ENCODE measurements at places on chromosomes 4 and X. TPM values are rescaled to one million over a fixed set of nuclear protein-coding genes. Genes with fewer than 3 reads are reported as not detected.

- DNase-seq: no peak
Measured at GRCh38 chrX:17464194-17464593, 89.2 kb downstream of the NHS start.

CXCL3 gene
- total RNA-seq: 1.4 TPM

GRCh38 chr4:5800496-5800895 lies 89.5 kb downstream of the EVC start:
- no peak for DNase-seq

- DNase-seq: no peak
Measured at GRCh38 chrX:12440246-12440645, 302.0 kb downstream of the FRMPD4 start.

CISD2 gene
- total RNA-seq: 14.1 TPM

DNA sequence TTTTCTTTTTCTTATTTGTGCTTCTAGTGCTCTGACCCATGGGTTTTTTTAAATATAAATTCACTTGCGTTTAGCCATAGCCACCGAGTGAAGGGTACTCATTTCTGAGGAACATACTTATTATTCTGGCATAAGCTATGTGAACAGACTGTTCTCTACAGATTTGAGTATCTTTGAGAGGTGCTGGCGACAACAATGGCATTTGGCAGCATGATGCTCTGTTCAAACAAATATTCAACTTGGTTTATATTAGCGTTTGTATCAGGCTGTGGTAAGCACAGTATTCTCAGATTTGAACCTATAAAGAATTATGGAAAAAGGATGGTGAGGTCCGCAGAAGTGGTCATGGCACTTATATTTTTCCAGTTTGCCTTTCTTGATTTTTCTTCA lies 108.7 kb upstream of the LIMCH1 start:
- no peak for DNase-seq

GRCh38 chr4:183599284-183599683 lies 59.7 kb downstream of the RWDD4 start:
- DNase-seq: no peak

TCEAL6 gene
- total RNA-seq: not detected

F9 gene
- not detected for total RNA-seq

FDCSP gene
- not detected for total RNA-seq

GRCh38 chrX:39774774-39775328 lies 322.9 kb downstream of the BCOR start:
- no peak for DNase-seq

DNA sequence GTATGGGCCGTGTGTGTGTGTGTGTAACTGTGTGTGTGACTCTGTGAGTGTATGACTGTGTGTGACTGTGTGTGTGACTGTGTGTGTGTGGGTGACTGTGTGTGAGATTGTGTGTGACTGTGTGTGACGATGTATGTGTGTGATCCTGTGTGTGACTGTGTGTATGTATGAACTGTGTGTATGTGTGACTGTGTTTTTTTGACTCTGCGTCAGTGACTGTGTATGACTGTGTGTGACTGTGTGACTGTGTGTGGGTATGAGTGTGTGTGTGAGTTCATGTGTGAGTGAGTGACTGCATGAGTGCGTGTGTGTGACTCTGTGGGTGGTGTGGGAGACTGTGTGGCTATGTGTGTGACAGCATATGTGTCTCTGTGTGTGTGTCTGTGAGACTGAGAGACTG lies 81.8 kb downstream of the ZNF718 start:
- DNase-seq: no peak

DNA sequence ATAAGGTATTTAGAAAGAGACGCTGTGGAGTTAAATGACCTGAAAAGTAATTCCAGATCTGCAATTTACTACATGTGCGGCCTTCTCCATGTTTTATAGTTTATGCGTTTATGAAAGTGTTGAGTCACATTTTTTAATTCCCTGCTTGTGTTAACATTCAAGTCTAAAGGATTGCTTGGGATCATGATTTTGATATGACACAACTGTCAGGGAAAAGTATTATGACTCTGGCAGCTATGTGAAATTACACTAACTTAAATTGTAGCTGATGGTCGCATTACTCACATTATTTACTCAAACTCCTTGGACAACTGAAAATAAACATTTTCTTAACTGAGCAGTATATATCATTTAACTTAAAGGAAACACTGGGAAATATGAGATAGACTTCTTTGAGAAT lies 14.3 kb upstream of the GABRB1 start:
- no peak for DNase-seq

GRCh38 chrX:34144246-34144645 lies 12.1 kb upstream of the FAM47A start:
- no peak for DNase-seq

SHROOM2 gene
- 2.6 TPM for total RNA-seq

GRIA3 gene
- 3.4 TPM for total RNA-seq

DNA sequence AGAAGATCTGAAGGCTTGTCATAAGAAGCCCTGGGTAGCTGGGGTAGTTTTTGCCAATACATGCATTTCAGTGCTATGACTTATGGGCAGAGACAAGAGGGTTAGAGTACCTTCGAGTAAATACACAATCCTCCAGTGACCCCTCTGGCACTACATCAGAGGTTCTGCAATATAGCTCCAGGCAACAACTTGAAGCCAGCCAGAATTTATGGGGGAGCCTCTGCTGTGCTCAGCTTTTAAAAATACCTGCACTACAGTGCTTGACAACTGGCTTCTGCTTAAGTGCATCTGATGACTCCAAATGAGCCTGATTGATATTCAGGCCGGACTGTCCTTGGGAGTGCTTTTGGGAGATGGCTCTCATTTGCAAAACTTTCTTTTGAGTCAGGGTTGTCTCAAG lies 44.9 kb upstream of the SMAD1 start:
- peak; percentile 43 for DNase-seq

TRIML2 gene
- not detected for total RNA-seq

DNA sequence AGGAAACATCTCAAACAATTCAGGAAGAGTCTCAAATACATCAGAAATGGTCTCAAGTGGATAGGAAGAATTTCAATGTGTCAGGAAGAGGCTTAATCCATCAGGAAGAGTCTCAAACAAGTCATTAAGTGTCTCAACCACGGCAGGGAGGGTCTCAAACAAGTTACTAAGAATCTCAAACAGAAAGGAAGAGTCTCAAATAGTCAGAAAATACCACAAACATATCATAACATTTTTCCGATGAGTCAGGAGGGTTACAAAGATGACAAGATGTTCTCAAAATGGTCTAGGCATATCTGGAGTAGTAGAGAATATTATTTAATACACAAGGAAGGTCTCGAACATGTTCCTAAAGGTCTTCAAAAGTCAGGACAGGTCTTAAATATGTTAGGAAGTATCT lies 109.3 kb upstream of the USP9X start:
- DNase-seq: no peak

DNA sequence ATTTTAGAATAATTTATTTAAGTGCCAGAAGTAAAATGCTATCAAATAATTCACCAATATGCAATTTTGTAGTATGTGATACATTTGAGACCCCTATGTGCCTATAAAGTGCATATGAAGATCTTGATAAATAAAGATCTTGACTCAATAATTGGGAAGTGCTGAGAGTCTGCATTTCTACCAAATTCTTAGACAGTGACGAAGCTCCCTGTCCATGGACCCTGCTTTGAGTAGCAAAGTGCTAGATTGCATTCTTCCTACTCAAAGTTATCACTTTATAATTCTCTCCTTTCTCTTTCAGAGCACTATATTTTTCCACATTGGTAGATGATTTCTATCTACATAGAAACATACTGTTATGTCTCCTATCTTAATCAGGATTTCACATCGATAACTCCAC lies 1393.9 kb downstream of the ARAP2 start:
- DNase-seq: no peak

- no peak for DNase-seq
Measured at GRCh38 chr4:123995936-123996335, 599.3 kb downstream of the SPRY1 start.

GRCh38 chr4:40594261-40595178 lies 35.1 kb downstream of the RBM47 start:
- no peak for DNase-seq

DNA sequence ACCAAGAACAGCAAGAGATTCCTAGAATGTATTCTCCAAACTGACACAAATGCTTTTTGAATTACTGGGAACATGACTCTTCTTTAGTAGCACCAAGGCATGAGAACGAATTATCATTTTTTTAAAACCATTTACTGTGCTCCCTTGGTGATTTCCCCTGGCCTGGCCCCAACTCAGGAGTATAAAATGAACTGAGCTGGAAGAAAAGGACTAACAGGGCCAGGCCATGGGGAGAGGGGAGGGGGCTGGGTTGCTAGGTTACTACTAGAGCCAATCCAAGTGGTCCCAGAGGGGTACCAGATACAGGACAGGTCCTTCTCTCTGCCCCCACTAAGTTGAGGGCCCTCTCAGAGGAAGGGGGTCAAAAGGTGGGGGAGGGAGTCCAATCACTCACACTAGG lies 23.1 kb downstream of the SASH3 start:
- DNase-seq: peak; percentile 2

SRPK3 gene
- total RNA-seq: 81.4 TPM

GRCh38 chr4:170090352-170091052 lies 746 bp upstream of the AADAT start:
- no peak for DNase-seq

- DNase-seq: no peak
Measured at GRCh38 chrX:139825618-139826017, 107.2 kb downstream of the ATP11C start.

PF4V1 gene
- total RNA-seq: not detected

DNA sequence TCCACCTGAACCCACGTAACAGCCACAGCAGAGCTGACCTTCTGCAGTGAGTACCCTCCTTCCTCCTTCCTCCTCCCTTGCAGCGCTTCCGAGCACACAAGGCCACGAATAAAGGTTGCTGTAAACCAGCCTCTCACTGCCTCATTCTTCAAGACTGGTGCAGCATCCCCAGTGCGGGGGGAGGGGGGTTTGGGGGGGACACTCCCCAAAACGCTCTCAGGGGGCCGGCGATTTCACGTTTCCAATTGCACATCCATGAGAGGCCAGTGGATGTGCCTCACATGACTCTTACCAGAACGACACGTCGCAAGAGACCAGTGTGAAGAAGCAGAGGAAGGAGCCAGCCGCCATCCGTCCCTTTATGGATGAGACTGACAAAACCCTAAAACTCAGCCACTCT lies 5.2 kb downstream of the DHRSX start:
- DNase-seq: no peak

GRCh38 chr4:79982601-79983322 lies 90.3 kb downstream of the ANTXR2 start:
- DNase-seq: peak; percentile 48

DNA sequence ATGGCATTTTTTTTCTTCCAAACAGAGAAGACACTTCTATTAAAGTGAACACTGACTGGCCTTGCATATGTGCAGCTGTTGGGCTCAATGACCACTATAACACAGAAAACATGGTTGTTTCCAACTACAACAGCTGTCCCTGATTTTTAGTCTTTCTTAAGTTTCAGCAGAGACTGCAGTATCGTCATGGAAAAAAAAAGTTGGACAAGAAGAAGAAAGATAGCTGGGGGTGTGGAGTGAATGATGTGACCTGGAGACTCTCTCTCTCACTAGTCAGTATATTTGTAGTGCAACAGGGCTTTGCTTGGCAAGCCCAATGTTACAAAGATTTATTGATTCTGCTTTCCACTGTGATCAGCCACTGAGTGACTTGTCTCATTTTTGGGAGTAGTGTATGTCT lies 29.5 kb upstream of the C4orf54 start:
- peak; percentile 96 for DNase-seq

GRCh38 chr4:102787096-102787881 lies 26.5 kb upstream of the MANBA start:
- DNase-seq: no peak

GRCh38 chr4:36841583-36842326 lies 402.8 kb upstream of the NWD2 start:
- DNase-seq: no peak

LRBA gene
- total RNA-seq: 73.0 TPM

DNA sequence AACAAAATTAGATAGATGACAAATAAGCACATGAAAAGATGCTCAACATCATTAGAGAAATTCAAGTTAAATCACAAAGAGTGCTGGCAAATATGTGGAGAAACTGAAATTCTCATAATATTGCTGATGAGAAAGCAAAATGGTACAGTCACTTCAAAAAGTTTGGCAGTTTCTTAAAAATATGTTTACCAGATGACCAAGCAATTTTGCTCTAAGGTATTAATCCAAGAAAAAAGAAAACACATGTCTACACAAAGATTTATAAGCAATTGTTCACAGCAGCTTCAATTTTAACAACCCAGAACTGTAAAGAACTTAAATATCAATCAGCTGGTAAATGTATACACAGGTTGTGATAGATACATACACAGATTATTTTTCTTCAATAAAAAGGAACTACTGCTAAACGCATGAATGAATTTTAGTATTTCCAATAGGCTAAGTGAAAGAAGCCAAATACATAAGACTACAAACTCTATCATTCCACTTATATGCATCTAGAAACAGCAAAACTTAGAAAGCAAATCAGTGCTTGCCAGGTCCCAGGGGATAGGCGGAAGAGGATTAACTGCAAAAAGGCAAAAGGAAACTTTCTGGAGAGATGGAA lies 11.7 kb downstream of the OTUD4 start:
- DNase-seq: no peak

GRCh38 chr4:138090918-138091676 lies 151.1 kb downstream of the SLC7A11 start:
- no peak for DNase-seq

DNA sequence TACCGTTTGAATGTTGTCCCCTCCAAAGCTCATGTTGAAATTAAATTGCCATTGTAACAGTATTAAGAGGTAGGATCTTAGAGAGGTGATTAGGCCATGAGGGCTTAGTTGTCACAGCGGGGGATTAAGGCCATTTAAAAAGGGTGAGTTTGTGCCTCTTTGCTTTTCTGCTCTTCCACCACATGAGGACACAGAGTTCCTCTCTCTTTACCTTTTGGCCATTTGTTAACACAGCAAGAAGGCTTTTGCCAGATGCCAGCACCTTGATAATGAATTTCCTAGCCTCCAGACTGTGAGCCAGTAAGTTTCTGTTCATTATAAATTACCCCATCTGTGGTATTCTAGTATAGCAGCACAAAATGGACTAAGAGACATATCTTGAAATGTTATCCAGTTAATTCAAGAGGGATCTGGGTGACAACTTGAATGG lies 7.8 kb upstream of the HERC3 start:
- DNase-seq: no peak

DNA sequence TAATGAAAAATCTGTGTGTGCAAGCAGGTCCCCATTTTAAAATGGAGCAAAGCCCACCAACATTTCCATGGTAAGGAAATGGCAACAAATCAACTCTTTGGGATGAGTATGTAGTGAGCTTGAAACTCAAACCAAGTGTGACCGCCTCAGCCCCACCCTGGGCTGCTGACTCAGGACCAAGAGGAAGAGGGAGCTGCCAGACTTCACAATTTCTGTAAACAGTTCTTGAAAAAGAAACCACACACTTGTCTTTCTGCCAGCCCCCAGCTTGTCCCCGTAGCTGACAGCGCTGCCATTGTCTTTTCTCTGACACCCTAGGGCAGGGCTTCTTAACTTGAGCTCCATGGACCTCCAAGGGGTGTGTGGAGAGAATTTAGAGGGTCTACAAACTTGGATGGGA lies 10.3 kb downstream of the RTL5 start:
- DNase-seq: peak; percentile 83

- no peak for DNase-seq
Measured at GRCh38 chr4:53419208-53419607, 41.8 kb downstream of the FIP1L1 start.

GRCh38 chr4:80311130-80311529 lies 24.4 kb upstream of the CFAP299 start:
- no peak for DNase-seq
